Kasumi-1 (cell line): ENCODE measurements at places on chromosomes 12 and 14.

- DNase-seq: no peak
Observed at GRCh38 chr12:26188641-26189040, 6.7 kb upstream of the SSPN start.

GRCh38 chr12:95739561-95740313, 50.8 kb downstream of the NTN4 start:
- DNase-seq: no peak

- no peak for DNase-seq
Observed at GRCh38 chr12:122547330-122547729, 20.3 kb downstream of the KNTC1 start.

- no peak for DNase-seq
Observed at GRCh38 chr14:64784006-64784405, 79.8 kb downstream of the PLEKHG3 start.

DNA sequence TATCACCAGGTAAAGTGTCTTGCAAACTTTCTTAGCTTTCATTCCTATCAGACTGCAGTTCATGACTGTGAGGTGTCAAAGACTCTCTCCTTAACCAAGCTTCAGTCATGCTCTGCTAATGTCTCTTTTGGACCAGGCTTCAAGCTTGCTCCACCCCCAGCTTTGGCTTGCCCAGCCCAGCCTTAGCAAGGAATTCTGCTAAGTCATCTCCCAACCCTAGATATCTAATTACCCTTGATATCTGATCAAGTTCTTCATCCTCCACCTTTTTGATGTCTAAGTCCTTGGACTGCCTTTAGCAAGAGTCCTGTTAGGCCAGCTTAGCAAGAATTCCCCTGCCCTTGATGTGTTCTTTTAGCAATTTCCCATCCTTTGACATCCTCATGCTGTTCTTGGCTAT, 108.9 kb upstream of the FGD4 start:
- no peak for DNase-seq
